Epithelial cell of esophagus (primary cell): ENCODE measurements at places on chromosomes 1 and 21.
A peak's percentile ranks its signal among the peaks of the same experiment; 100 is the strongest.

DNA sequence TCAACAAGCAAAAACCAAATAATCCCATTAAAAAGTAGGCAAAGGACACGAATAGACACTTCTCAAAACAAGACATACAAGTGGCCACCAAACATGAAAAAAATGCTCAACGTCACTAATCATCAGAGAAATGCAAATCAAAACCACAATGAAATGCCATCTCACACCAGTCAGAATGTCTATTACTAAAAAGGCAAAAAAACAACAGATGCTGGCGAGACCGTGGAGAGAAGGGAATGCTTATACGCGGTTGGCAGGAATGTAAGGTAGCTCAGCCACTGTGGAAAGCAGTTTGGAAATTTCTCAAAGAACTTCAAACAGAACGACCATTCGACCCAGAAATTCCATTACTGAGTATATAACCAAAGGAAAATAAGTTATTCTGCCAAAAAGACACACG lies 145.1 kb upstream of the EDN2 start:
- DNase-seq = peak; percentile 53

DNA sequence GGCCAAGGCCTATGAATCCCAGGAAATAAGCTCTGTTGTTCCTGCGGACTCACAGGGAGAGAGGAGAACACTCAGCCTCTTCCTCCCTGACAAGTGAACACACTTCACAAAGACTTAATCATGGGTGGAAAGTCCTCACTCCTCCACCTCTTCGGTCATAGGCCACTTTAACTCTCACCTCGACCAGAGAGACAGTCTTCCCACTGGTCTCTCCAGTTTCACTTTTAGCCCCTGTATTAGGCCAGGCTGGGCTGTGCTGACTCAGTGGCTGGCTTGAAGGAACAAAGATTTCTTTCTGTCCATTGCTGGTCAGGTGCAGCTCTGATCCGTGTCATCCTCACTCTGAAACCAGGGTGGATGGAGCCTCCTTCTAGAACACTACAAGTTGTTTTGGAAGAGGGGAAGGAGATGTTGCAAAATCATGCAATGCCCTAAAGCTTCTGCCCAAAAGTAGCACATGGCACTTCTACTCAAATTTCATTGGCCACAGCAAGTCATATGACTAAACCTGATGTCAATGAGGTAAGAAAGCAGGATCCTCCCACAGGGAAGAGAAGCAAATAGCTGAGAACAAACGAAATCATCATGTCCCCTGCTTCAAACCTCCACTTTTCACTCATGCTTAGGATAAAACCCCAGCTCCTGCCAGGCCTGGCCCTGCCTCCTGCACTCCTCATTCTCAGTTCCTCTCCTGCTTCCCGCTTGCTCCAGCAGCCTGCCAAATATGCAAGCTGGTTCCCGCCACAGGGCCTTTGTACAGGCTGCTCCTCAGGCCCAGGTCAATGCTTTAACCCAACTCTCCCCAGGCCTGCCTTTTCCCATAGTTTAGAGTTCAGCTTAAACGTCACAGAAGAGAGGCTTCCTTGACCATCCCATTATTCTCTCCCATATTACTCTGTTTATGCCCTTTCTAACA lies 150.5 kb upstream of the RUNX3 start:
- DNase-seq = no peak

GRCh38 chr21:34846601-34847112 lies 177.9 kb downstream of the CLIC6 start:
- DNase-seq = peak; percentile 82

GRCh38 chr1:198523182-198523950 lies 17.1 kb downstream of the ATP6V1G3 start:
- DNase-seq = no peak

- no peak for DNase-seq
These were observed 6.3 kb downstream of the APP start for GRCh38 chr21:26164311-26164710.

DNA sequence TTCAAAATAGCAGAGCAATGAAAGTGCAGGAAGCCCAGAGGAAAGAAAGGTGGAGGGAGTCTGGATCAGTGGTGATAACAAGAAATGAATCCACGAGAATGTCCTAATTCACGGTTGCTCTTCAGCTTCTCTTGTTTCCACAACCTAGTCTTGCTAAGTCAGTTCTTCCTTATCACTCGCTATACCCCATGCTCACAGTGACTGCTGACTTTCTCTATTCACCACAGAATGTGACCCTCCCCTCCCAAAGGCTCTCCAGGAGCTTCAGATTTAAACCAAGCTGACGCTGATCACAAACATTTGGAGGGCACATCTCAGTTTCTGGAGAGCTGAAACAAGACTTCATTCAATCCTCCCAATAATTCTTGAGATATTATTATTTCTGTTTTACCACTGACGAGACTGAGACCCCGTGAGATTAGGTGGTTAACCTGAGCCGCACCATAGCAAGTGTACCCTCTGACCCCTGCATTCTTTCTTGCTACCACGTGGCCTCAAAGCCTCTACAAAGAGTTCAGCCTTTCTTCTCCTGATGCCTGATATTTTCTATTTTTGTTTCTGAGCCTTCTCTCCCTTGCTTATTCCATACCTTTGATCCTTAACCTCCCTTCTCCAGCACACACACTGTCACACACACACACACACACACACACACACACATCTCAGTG lies 10.7 kb upstream of the CCN1 start:
- DNase-seq = no peak

- no peak for DNase-seq
These were observed 30.5 kb downstream of the IFI16 start for GRCh38 chr1:159040206-159040605.

GRCh38 chr1:212722270-212722957 lies 22.8 kb upstream of the BATF3 start:
- DNase-seq = no peak

- no peak for DNase-seq
These were observed 6.2 kb upstream of the MIXL1 start for GRCh38 chr1:226217273-226217672.

GRCh38 chr1:48019714-48020315 lies 22.6 kb upstream of the TRABD2B start:
- peak; percentile 55 for DNase-seq

GRCh38 chr1:145901312-145902021 lies 8.4 kb downstream of the ITGA10 start:
- no peak for DNase-seq

GRCh38 chr21:42003051-42003461 lies 7.1 kb downstream of the ZBTB21 start:
- no peak for DNase-seq

DNA sequence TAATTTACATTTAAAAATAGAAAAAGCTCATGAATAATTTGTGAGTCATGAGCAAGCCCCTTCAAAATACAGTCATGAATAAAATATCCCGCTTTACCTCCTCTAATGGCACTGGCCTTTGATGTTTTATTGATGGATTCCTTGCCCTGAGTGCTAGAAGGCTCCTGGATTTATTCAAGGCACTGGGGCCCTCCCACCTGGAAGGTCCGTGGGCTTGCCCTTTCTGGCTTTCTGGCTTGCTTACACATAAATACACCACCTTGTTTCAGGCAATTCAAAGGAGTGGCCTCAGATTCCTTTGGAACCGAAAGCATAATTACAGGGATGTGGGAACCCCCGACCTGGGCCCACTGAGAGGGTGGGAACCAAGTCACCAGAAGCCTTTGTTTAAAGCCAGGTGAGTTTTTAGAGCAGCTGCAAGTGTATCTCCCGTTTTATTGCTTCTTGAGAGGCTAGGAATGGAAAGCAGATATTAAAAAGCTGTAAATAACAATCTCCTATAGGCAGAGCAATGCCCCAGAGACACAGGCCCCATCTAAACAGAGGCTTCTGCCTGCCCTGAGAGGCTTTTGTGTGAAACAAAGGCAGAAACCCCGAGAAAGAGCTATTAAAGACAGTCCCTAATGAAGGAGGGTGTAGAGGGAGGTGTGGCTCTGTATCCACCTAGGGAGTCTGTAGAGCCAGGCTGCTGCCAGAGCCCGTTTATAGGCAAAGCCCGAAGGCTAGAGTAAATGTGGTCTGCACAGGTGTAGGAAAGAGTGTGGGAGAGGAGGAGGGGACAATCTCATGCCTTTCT lies 126.4 kb downstream of the FAM78B start:
- no peak for DNase-seq

DNA sequence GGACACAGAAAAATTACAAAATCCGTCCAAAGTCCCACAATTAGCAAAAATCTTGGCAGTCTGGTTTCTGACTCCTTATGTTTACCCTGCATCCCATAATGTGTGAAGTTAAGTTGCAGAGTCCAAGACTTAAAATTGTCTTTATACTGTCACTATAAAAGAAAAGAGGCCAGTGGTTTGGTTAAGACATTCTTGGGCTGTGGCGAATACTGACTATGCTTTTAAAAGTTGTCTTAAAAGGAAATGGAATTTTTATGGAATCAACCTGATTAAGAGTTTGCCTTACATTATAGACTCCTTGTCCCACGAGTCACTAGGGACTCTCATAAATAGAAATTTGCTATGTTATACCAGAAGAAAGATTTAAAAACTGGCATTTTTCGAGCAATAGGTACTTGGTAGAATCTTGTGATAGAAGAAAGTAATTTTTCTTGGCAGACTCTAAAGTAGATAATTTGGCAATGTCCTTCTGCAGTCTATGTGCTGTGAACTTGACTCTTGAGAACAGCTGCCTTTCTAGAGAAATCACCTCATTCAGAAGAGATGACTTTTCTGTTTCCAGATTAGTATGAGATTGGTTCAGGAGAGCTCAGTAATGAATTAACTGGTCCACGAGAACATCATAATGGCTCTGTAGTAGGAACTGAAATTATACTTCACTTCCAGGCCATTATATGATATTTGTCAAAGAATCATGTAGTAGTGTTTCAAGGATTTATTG lies 31.8 kb downstream of the NTNG1 start:
- no peak for DNase-seq

DNA sequence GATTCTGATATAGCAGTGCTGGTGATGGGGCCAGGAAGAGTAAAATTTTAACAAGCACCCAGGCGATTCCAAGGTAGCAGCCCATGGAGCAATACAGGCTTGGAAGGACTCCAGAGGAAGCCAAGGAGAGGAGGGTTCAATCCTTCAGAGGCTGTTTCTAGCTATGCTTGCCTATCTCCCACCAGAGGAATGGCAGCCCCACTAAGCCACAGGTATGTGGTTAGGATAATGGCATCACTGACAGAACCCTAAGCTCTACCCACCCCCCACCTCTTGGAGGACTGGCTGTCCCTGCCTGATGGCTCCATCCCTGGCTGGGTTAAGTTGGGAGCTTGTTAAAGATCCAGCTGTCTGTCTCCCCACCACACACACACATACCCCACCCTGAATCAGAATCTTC lies 19.3 kb upstream of the PTAFR start:
- no peak for DNase-seq

DNA sequence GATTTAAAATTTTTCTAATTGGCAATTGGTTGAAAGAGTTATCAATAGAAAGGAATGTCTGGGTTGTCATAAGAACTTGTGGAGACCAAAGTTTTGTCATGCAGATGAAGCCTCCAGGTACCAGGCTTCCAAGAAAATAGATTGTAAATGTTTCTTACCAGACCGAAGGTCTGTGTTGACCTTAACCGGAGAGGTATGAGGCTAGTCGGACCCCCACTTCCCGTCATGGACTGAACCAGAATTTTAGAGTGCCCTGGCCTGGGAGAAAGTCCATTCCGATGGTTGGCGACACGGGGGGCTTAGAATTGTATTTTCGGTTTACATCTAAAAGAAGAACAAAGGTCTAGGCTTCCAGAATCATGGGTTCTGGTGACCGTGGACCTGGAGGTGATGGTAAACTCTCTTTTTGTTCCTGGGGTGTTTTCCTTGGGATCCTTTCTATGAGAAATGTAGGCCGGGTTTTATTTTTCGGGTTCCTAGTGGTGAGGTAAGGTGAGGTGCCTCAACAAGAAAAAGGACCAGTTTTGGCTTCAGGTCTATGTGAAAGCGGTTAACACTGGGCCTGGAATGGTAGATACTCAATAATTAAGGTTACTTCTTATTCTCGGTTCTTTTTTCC lies 405 bp upstream of the UHMK1 start:
- DNase-seq = no peak

DNA sequence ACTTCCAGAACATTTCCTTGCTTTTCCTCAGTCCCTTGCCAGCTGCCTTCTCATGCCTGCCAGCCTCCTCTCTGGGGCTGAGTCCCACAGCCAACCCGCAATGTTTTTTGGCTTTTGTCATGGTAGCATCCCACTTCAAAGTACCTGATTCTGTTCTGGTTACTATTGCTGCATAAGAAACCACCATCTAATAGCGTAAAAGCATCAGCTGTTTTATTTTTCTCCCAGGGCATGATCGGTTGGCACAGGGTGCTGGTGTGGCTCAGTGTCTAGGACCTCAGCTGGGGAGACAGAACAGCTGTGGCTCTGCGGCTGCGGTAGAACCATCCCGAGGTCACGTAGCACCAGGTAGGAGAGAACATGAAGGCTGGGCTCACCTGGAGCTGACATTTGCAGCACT lies 8.9 kb upstream of the PRMT2 start:
- DNase-seq = no peak

GRCh38 chr1:5646486-5647149 lies 345.6 kb downstream of the NPHP4 start:
- no peak for DNase-seq

DNA sequence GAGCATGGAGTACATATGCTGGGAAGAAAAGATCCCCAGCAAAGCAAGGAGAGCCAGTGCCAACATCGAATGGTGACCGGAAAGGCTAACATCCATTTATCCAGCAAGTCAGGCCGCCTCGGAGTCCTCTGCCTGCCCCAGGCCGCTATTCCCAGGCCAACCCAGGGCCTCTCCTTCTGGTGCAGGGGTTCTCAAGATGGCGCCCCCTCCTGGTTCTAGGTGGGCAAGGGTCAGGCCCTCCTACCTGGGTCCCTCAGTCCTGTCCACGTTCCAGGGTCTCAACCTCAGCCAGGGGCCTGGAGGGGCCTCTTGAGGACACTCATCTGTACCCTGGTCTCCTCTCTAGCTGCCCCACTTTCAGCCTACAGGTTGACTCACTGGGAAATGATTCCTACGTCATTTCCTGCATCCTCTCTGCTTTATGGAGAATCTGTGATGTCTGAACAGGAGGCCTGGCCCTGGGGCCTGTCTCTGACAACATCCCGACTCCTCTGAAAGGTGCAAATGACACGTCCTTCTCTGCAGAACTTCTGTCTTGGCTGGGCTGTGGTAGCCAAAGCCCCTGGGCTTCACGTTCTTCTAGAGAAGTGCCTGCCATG lies 145.3 kb downstream of the PSMG1 start:
- peak; percentile 42 for DNase-seq

GRCh38 chr1:154730259-154730658 lies 122.3 kb upstream of the ADAR start:
- peak; percentile 80 for DNase-seq

GRCh38 chr21:43979654-43980053 lies 32.5 kb upstream of the TRAPPC10 start:
- no peak for DNase-seq

DNA sequence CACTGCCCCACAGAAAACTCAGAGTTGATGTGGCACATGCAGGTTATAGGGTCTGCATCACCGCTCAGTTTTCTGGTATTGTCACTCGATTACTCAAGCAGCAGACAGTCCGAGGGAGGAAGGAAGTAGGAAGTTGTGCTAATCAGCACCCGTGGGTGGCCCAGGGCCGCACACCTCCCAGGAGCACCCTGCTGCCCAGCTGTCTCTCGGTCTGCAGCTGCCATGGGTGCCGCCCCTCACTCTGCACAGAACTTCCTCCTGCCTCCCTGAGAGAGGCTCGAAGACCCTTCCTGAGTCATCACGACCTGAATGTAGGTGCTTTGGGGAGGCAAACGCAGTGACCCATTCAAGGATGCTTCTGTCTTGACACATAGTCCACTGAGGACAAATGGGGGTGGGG lies 4.2 kb upstream of the TFF3 start:
- no peak for DNase-seq
